Stimulated activated CD4-positive, alpha-beta T cell treated with anti-CD3 and anti-CD28 coated beads, TNF-alpha, amount 100 ng/mL, for 48 hours (primary cell): ENCODE measurements at places on chromosomes 13 and 19.

GRCh38 chr13:95247171-95247570, 54.1 kb downstream of the ABCC4 start:
- no peak for DNase-seq

- DNase-seq, result no peak
Observed at GRCh38 chr13:67228916-67229315, 1.2 kb downstream of the PCDH9 start.

DNA sequence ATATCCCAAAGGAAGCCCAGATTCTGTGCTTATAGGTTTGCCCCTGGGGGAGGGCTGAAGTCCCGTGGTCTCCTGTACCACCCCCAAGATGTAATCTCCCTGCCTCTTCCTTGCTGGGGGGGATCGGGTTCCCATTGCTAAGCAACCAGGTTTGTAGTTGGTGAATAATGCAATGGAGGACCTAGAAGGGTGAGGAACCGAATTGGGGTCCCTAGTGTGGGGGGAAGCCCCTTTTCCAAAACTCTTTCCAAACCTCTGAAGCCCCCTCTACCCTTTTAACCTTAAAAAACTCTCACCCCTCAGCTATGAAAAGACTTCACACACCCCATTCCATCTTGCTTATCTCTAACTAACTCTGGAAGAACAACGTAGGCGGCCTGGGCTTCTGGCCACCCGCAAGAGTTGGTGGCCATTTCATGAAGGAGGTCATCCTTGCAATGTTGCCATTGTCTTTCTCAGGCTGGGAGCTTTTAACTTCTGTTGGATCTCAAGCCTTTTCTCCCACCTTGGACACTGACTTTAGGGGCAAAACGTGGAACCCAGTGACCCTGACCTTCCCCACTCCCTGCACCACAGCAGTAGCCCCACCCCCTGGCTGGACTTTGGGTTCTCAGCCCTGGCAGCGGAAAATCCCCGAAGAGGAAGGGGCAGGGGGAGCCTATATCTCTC, 661 bp downstream of the PALM3 start:
- DNase-seq, result no peak

DNA sequence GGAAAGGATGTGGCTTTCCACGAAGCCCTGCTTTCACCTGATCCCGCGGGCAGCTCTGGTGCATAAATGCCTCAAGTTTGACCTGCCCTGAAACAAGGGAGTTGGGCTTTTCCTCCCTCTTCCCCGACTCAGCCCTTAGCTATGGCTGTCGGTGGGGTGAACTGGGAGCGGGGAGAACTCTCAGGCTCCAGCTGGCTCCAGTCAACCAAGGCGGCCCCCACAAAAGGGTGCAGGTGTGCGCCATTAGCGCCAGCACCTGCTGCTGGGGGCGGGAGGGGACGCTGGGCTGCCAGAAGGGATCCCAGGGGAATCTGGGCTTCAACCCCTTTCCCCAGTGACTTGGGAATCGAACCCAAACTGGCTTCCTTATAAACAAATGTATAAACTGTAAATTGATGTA, 7.1 kb upstream of the DHRS12 start:
- no peak for DNase-seq

DNA sequence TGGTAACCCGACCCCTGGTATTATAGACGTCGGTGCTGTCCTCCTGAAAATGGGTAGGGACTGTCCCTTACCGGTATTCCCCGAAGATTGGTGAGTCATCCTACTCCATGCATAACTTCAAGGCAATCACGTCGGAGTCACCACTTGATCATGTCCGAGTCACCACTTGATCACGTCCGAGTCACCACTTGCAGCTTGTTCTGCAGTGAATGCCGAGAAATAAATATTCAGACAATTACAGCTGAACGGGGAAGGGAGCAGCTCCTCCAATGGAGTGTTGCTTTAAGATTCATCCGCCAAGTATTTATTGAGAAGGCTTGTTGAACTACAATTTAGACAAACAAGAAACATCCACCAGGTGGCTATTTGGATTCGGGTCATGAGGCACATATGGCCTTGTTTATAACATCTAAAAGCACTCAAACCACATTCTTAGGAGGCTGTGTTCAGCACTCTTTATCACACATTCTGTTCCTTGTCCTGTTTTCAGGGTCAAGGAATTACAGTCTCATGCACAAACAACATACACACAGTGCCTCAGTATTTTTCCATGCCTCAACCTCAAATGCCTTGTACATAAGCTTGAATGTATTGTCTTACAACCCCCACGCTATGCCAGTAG, 43.1 kb downstream of the ZNF726 start:
- DNase-seq, result no peak
